Activated CD8-positive, alpha-beta memory T cell treated with anti-CD3 and anti-CD28 coated beads for 1 hour (primary cell): ENCODE measurements at places on chromosomes 3 and 15.

DNA sequence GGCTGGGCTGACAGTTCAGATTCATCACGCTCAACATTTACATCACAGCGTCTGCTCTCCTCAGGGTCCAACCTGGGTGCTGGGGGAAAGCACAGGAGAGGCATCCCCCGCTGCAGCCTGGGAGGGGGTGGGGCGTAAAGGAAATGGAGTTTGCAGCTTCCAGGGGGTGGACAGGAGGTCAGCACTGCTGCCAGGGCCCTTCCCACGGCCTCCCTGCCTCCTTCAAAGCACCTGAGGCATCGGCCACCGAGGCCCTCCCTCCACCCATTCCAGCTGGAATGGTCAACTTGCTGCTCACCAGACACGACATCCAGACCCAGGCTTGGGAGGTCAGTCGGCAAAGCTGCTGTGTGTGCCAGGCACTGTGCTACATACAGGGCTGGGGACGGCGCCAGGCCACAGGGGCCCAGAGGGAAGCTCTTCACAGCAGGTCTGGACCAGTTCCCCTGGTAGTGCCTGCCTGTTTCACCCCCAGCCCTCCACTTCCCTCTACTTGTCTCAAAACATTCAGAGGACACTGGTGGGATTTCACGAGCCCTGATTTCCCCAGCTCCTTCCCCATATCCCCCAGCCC, 120.7 kb downstream of the ANP32A start:
- DNase-seq: no peak

- no peak for DNase-seq
Observed at GRCh38 chr3:177733936-177734335, 536.7 kb upstream of the TBL1XR1 start.

DNA sequence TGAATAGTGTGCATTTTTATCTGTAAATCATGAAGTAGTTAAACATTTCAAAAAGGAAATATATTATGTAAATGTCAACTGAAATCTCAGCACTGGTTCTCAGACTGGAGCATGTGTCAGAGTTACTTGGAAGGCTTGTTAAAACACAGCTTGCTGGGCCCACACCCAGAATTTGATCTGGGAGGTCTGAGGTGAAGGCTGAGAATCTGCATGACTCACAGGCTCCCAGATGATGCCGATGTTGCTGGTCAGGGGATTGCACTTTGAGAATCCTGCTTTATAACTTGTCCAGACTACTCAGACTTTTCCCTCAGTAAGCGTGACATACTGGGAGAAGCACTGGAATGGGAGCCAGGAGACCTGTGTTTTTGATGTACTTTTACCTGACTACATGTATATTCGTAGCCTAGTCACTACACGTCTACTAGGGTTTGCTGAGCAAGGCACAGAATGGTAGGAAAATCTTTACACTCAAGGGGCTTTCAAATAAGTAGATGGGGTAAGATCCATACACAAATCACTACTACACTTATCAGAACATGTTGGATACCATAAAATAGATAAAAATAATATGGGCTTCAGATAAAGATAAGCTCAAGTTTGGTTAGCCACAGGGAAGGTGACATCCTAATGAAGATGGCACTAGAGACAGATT, 77.1 kb upstream of the MEX3B start:
- DNase-seq: no peak

DNA sequence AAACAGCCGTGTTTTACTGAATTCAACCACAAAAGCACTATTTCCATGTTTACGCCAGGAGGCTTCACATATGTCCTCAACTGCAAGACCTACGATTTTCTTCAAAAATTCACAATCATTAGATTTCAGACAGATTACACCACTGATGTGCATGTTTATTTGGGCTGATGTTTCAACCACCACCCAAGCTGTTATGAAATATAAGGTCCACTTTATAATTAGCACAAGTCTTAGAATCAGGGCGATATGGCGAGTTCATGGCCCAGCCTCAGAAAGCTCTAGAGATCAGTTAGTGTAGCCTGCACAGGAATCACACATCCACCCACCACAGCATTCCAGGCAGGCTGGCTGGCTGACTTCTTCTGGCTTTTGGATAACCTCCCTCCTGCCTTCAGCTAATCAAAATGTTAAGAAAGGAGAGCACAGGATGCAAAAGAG, 15.4 kb downstream of the SH3BP5 start:
- DNase-seq: no peak

GRCh38 chr3:173411375-173411973, 13.9 kb downstream of the NLGN1 start:
- no peak for DNase-seq

GRCh38 chr3:111284503-111285183, 213.0 kb downstream of the NECTIN3 start:
- no peak for DNase-seq

GRCh38 chr3:184748219-184749135, 36.6 kb upstream of the MAGEF1 start:
- no peak for DNase-seq

GRCh38 chr3:23232016-23232415, 28.9 kb downstream of the UBE2E2 start:
- no peak for DNase-seq

GRCh38 chr3:37243820-37244748, 69.7 kb upstream of the LRRFIP2 start:
- DNase-seq: no peak

GRCh38 chr3:133089906-133090485, 51.8 kb downstream of the TMEM108 start:
- DNase-seq: no peak

- DNase-seq: no peak
Observed at GRCh38 chr3:61015859-61016258, 235.4 kb downstream of the FHIT start.

DNA sequence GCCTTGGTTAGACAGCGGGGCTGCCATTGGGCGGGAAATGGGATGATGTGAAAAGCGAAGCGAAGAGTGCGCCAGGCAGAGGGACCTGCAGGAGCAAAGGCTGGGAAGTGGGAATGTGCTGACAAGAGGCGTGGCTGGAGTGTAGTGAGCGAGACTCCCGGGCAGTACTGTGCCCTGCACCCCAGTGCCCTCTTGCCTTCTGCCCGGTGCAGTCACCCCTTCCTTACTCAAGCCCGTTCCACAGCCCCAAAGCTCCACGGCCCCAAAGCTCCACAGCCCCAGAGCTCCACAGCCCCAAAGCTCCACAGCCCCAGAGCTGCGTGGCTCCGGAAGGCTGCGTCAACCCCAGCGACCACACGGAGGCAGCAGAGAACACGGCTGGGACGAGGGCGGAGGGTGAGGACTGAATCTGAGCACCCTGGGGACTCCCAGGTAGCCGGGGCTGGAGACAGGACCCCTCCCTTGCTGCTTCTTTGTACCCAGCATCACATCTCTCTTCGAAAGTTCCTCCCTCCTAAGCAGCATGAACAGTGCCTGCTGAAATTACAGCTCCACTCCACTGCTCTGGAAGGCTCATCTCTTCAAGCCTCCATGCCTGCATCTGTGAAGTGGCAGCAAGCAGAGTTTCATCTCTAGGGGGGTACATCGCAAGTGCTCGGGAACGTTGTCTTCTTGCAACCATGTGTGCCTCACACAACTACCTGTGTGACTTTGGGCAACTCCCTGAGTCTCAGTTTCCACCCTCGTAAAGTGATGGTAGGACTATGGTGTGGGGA, 108.9 kb downstream of the FBLN2 start:
- DNase-seq: peak; percentile 46

- no peak for DNase-seq
Observed at GRCh38 chr3:59746585-59746984, 696.8 kb upstream of the CFAP20DC start.

GRCh38 chr3:81658322-81658997, 103.0 kb downstream of the GBE1 start:
- no peak for DNase-seq

DNA sequence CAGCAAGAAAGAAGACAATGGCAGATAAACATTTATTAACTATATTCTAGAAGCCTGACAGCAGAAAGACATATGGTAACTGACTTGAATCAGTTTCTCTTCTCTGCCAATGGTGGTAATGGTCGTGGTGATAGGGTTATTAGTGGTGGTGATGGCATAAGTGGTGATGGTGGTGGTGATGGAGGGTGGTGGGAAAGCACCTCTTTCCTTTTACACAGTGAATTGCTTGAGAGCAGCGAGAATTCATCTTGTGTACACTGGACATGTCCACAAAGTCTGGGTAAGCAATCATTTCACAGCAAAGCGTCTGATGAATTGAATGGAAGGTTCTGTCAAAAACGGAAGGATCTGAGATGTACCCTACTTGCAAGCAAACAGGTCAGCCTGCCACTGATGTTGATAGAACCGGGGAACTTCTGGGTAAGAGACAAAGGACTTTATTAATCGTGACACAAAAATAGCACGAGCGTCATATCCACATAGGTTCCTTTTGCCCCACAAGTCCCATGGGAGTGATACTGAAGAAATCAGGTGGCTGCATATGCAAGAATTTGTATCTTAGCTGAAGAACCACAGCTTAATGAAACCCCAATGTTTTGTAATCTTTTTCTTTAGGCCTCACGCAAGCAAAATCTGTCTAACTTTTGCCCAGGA, 23.5 kb upstream of the TBC1D5 start:
- DNase-seq: no peak

DNA sequence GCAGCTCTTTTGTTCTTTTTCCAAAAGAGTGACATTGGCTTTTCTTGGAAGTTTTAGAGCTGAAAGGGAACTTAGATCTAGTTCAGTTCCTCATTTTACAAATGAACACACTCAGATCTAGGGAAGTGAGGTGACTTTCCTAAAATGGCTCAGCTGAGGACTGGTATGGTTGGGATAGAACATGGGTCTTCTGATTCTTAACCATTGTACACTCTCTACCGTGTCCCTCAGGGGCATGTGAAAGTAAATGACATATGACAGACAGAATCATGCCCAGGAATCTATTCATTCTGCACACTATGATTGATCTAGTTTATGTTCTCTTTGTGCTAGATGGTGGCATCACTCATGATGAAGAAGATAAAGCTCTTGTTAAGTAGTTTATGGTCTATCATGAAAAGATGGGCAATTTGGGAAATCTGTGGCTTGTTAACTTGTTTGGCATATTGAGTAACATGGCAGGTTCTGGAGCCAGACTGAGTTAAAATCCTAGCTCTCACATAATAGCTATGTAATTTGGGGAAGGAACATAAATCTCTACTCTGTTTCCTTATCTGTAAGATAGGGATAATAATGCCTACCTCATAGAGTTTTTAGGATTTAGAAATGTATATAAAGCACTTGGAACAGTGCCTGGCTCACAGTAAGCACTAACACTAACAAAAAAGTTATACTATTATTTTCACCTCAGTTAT, 30.9 kb downstream of the UBE2E1 start:
- no peak for DNase-seq

DNA sequence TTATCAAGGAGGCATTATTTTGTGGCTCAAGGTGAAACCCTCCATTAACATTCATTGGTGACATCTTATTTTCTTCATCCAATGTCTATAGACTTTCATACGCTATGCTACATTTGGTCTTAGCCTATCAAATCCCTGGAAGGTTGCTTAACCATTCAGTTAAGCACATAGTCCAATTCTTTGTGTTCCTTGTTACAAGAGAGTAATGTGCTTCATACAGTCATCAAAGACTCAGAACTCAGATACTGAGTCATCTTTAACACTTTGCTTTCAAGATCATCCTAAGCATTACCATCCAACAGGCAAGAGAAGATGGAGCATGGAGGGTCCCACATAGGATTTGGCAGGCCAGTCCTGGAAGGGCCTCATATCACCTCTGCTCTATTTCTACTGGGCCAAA, 1202.1 kb downstream of the ROBO1 start:
- no peak for DNase-seq

GRCh38 chr3:194310060-194310835, 40.9 kb downstream of the CPN2 start:
- no peak for DNase-seq

DNA sequence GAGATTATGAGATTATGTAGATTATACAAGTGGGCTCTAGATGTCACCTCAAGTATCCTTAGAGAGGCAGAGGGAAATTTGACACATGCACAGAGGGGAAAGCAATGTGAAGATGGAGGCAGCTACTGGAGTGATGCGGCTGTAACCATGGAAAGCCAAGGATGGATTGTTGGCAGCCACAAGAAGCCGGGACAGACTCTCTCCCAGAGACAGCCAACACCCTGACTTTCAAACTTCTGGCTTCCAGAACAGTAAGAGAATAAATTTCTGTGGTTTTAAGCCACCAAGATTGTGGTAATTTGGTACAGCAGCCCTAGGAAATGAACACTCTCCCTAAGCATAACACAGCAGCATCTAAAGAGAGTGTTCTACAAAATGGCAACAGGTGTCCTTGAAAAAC, 34.4 kb upstream of the PRICKLE2 start:
- DNase-seq: no peak

- no peak for DNase-seq
Observed at GRCh38 chr15:35043373-35044095, 41.6 kb downstream of the NANOGP8 start.

GRCh38 chr3:107740992-107741896, 218.5 kb downstream of the BBX start:
- DNase-seq: no peak

DNA sequence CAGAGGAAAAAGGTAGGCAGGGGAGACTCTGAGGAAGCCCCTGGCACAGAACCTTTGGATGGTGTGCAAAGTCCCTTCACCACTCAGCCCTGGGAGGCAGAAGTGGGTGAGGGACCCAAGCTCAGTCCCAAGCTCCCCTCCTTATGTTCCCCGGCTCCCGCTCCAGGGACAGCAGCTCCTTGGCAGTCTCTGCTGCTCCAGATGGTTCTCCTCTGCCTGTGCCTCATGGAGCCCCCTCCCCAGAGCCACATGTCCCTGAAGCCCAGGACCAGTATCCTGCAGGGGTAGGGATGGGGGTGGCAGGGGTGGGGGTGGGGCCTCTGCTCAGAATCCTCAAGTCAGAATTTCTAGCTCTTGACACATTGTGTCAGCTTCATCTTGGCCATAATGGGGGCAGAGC, 8.0 kb upstream of the CAMKV start:
- DNase-seq: no peak

DNA sequence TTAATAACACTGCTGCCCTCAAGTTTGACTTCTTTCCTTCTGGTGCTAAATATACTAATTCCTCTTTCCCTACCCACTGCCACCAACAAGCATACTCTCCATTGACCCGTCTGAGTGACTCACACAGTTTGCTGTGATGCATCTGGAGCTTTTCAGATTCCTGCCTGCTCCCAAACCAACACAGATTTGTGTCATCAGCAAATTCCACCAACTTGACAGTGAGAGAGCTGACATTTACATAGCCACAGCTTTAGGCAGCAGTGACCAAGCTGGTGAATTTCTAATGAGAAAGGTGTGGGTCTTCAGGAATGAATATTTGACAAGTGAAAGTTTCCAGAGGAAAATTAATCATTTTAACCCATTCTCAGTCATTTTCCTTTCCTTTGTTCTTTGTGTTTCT, 96.5 kb upstream of the PRICKLE2 start:
- DNase-seq: no peak

- no peak for DNase-seq
Observed at GRCh38 chr15:70474471-70475406, 288.6 kb downstream of the UACA start.

DNA sequence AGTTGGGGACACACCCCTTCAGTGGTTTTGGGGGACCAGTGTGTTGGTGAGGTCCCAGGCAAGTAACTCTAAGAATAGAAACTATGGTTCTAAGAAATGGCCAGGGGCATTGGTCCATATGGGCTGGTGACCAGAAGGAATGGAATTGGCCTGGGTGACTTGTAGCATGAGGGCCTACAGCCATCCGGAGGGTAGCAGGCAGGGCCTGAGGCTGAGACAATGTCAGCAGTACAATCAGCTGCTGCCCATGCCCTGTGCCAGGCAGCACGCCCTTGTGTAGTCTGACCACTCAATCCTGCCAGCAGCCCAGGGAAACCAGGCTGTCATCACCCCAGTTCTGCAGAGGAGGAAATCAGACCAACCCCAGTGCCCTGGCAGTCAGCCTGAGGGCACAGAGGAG, 100.6 kb downstream of the DNAJB8 start:
- DNase-seq: no peak
